ENCODE measurements at places on chromosomes 3 and 15. TPM values are rescaled to one million over a fixed set of nuclear protein-coding genes. Genes with fewer than 3 reads are reported as not detected.

The SKOR1 gene
- 0.37 TPM for total RNA-seq

The CLEC3B gene
- 0.81 TPM for total RNA-seq

The PARP15 gene
- not detected for total RNA-seq

The SCAANT1 gene
- total RNA-seq: not detected

The CPLX3 gene
- total RNA-seq: 0.17 TPM

The PHLDB2 gene
- 13.1 TPM for total RNA-seq

The SLC25A26 gene
- 10.7 TPM for total RNA-seq

The GOLGA8J gene
- 0.22 TPM for total RNA-seq

The MAPKBP1 gene
- total RNA-seq: 30.7 TPM

The XXYLT1 gene
- 53.9 TPM for total RNA-seq

The CHDH gene
- 0.24 TPM for total RNA-seq

The LRTM1 gene
- not detected for total RNA-seq

The BMF gene
- total RNA-seq: 18.5 TPM

The HIGD2B gene
- not detected for total RNA-seq

The CAMKV gene
- total RNA-seq: 6.5 TPM

The GPR160 gene
- total RNA-seq: 11.2 TPM

The SEMA3G gene
- not detected for total RNA-seq

The RSRC1 gene
- total RNA-seq: 65.4 TPM
